ENCODE measurements at places on chromosomes 1 and 21.

GRCh38 chr1:119595606-119596005 is 52.5 kb downstream of the ZNF697 start:
- no peak for DNase-seq

GRCh38 chr21:39097335-39097861 is 85.9 kb downstream of the PSMG1 start:
- DNase-seq = no peak

GRCh38 chr1:175618559-175618958 is 124.8 kb downstream of the TNR start:
- DNase-seq = no peak

- peak; percentile 4 for DNase-seq
Observed at GRCh38 chr1:8217011-8217711, 100.8 kb upstream of the SLC45A1 start.

- no peak for DNase-seq
Observed at GRCh38 chr1:16038620-16038912, 5.0 kb upstream of the CLCNKB start.

DNA sequence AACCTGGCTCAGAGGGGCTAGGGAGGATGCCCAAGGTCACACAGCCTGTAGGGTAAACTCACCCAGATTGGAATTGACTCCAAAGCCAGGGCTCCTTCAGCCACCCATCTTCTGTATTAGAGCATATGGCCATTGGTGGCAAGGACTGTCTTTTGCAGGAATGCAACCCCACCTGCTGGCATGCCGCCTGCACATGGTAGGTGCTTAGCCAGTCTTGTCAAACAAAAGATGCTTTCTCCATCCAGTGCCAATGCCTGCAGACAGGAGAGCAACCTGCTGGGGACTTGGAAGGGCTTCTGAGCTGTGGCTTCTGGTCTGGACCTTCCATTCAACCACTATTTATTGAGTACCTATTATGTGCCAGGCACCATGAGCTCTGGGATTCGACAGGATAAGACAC is 95.3 kb upstream of the TMEM51 start:
- DNase-seq = no peak

- DNase-seq = peak; percentile 73
Observed at GRCh38 chr1:227788271-227789083, 27.0 kb upstream of the PRSS38 start.

DNA sequence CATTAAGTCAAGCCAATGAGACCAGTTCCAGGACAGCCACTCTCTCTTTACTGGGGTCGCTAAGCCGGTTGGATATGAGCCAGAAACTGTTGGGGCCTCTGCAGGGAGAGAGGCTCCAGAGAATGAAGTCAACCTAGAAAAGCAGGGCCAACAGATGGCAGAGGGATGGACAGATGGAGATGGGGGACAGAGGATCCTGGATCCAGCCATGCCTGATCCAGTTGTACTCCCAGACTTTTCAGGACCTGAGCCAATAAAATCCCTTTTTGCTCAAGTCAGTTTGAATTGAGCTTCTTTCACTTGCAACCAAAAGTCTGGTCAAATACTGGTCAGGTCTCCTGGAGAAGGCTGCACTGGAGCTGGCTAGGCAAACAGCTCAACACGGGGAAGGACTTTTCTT is 2.2 kb downstream of the DHCR24 start:
- DNase-seq = no peak

DNA sequence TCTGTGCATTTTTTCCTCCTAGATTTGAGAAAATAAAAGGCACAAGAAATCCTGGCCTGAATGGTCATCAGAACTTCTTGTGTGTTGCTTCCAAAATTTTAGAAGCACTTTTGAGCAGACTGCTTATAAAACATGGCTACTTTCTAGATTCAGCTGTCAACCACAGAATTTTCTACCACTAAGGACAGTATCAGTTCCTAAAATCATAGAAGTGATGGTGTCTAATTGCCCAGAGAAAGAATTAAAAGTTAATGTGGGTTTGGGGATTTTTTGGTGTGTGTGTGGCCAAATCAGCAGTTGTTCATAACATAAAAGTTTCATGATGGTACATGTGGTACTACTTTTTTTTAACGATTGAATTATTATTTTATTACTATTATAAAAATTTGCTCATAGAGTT is 171.4 kb upstream of the SNX7 start:
- DNase-seq = no peak

GRCh38 chr1:65625528-65625927 is 167.2 kb upstream of the PDE4B start:
- no peak for DNase-seq

GRCh38 chr1:160522622-160523345 is at the start of gene SLAMF6:
TSS of gene SLAMF6 (minus strand) at chr1:160523255. CDS start at chr1:160523192, 63 bp downstream.
- no peak for DNase-seq

GRCh38 chr21:44444286-44444931 is 10.9 kb upstream of the LRRC3 start:
- no peak for DNase-seq

GRCh38 chr1:47562147-47562546 is 124.3 kb downstream of the FOXD2 start:
- DNase-seq = no peak

DNA sequence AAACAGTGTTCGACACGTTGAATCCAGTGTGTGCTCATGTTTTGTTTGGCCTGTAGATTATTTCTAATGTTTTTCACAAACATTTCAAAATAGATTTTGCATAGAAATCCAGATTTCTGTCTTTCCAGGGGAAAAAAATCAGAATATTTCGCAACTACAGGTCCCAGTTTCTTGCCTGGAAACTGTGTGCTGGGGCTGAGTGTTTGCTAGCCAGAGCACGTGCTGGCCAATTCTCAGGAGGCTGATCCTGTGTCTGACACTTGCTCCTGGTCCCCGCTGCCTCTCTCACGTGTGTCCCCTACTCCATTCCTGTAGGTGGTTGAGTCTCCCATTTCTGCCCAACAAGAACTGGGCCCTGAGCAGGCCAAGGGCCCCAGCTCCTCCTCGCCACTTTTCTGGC is 2.4 kb downstream of the MAB21L3 start:
- no peak for DNase-seq

DNA sequence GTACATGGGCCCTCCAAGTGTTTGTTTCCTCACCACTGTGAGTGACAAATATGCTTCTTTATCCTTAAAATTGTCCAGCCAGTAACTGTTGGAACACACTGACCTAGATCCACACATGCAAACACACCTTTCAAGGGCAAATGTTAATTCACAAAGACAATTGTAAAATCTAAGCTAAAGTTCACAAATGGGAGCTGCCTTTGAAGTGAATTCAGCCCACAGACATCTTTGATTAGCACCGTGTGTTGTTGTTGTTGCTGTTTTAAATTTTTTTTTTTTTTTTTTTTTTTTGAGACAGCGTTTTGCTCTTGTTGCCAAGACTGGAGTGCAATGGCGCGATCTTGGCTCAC is 52.3 kb upstream of the SLC16A1 start:
- DNase-seq = no peak

DNA sequence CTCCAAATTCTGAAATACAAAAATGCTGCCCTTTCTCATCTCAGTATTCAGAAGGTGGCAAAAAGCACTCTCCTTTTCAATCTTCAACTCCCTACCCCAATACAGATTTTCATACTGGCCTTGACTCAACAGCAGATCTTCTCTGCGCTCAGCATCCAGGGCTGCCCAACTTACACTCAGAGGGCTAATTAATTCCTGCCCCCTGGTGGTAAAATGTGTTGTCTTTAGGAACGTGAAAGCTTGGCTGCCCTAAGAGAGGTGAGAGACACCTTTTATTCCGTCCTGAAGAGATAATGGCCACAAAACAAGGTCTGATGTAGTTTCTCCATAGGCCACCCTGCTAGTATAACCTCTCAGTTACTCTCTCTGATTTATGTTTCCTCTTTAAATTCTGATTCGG is 25.0 kb downstream of the KRTAP24-1 start:
- no peak for DNase-seq

DNA sequence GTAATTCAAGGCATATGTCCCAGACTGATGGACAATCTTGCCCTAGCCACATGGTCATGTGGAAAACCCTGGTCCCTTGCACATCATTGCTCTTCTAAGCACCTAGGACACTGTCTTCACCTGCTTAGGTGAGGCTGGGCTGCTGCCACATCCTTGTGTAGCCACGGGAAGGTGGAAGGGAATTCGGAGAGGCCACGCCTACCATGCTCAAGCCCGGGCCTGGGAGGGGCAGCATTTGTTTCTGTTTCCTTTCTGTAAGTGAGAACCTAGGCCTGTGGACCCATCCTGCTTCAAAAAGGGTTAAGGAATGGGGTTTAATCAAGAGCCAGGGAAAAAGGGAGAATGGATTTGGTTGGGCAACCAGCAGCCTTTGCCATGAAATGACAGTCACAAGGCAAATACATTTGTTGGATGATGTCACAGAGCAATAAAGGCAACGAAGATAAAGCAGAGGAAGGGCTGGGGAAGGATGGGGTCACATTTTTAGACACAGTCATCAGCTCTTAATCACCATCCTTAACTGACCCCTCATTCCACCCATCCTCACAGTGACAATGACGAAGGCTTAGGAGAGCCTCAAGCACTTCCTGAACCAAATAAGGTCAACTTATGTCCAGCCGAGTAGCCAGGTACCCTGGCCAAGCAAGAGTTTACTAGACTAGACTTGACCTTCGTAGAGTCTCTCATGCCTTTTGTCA is 10.1 kb upstream of the LRRC38 start:
- DNase-seq = no peak

DNA sequence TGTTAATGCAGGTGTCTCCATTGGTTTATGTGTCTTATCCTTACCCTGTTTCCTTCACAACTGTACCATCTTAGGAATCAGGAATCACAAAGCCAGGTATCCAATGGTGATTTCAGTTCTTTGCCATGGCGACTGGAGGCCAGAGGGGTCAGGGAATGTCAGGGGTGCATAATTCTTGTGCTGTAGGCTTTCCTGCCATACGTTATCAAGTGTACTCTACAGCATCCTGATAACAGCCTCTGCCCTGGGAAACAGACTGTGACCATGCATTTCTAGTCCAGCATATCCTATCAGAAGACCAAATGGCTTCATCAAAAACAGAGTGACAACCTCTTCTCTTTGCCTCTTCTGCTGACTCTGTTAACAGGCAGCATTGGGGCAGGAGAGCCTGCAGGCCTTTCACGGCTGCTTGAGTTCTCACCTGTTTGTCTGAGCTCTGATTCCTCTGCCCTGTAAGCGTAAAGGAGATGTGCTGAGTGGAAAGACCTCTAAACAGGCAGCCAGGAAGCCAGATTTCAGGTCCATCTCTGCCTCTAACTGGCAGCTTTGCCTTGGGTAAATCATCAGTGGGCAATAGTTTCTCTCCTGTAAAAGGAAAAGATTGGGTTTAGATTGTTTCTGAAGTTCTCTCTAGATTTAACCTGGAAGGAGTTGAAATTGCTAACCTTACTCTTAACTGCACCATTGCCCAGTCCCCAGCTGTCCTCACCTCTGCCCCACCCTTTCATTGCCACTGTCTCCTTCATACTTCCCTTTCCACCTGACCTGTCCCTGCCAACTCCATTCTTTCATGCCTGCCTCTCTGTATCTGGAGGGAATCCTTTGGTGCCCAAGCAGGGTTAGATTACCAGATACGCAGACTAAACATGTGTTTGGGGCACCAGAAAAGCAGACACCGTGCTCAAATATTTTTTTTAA is 80.2 kb downstream of the LRRC8D start:
- no peak for DNase-seq

GRCh38 chr1:204894031-204894430 is 23.4 kb downstream of the NFASC start:
- no peak for DNase-seq

GRCh38 chr1:94154989-94155388 is 34.0 kb upstream of the ABCA4 start:
- DNase-seq = no peak

- no peak for DNase-seq
Observed at GRCh38 chr1:207996636-207997035, 85.7 kb upstream of the CD34 start.

GRCh38 chr1:1153874-1154273 is 19.8 kb upstream of the TTLL10 start:
- DNase-seq = no peak

GRCh38 chr1:1217621-1218523 is 3.9 kb upstream of the TNFRSF4 start:
- no peak for DNase-seq

DNA sequence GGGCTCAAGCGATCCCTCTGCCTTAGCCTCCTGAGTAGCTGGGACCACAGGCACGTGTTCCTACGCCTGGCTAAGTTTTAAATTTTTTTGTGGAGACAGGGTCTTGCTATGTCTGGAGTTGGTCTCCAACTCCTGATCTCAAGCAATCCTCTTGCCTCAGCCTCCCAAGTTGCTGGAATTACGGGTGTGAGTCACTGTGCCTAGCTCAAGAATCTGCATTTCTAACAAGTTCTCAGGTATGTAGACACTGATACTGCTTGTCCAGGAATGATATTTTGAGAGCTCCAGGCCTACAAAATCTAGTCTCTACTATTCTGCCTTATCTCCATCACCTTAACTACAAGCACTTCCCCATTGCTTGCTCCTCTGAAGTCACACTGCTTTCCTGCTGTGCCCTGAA is 22.3 kb downstream of the ANGPTL7 start:
- no peak for DNase-seq

- no peak for DNase-seq
Observed at GRCh38 chr1:22816803-22817202, 106.2 kb downstream of the EPHB2 start.

DNA sequence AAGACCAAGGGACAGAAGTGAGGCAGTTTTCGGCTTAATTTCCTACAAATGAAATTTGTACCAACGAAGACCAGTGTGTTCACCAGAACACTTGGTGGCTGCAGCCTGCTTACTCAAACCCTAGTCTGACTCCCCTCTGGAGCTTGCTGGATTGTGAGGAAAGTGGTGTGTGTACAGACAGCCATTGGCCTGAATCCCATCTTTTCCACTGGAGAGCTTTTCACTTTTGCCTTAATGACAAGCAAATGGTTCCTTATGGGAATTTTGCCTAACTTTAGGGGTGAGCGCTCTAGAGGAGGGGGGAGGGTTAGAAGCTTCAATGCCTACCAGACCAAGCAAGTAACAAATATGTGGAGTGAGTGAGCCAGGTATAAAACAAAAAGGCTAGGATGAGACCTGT is 17.3 kb downstream of the METTL13 start:
- no peak for DNase-seq

DNA sequence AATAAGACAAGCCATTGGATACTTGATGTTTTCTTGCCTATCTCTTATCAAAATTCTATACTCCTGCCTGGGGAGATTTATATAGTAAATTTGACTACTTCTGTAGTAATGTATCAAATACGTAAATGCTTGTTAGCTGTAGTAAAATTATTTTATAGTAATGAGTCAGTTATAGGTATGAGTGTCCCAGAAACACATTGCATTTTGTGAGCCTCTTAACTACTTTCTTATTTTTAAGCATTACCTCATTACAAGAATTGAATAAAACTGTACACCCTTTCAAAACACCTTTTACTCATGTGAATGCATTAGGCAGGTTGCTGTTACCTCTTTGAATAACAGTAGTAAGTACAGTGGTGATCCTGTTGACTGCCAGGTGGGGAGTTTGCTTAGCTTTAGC is 28.4 kb downstream of the PRRC2C start:
- DNase-seq = no peak

DNA sequence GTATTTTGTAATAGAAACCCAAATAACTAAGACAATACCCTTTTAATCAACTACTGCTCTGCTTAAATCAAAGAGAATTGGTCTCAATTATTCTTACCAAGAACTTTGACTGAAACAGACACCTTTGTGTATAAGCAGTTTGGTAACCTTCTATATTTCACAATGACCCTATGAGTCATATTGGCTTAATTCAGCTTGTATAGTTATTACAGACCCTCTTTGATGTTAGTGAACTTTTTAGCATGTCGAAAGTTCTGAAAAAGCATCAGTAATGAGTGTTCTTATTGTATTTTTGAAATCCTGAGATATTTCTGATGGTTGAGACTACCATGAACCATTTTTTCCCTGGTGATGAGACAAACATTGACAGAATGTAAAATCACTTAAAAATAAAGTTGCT is 43.3 kb upstream of the RABGAP1L start:
- DNase-seq = no peak

- no peak for DNase-seq
Observed at GRCh38 chr1:112998592-112999235, 42.7 kb upstream of the SLC16A1 start.
